Mesendoderm (in vitro differentiated cells): ENCODE measurements at places on chromosomes 6 and 20.

DNA sequence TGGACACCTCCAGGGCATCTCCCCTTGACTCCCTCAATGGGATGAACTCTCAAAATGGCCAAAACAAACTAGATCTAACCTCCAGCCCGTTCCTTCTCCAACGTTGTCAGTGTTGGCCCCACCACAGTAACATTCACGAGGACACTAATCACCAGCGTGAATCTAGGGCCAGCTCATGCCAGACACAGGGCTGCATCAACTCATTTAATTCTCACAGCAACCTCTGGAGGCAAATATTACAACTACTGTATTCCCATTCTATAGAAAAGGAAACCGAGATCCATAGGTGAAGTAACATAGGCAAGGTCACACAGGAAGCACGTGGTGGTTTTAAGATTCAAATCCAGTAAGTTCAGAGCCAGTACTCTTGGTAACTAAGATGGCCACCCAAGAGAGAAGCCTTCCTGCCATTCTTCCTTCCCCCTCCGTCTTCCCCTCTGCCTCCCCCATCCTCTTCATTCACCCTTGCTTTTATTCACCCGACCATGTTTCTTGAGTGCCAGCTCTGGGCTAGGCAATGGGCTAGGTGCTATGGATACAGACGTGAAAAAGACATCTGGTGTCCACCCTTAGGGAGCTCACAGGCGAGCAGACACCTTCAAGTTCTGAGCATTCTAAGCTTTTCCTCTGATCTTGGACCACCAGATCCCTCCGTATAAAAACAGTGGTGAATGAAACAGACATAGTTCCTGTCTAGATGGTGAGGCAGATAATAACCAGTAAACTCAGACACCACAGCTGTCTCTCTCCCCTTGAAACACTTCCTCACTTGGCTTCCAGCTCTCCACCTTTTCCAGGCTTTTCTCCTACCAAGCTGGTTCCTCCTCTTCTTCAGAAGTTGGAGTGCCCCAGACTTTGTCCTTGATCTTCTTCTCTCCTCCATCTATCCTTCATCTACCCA lies 9.6 kb downstream of the CCM2L start:
- H3K27me3 ChIP-seq: no peaks in the 10 kb centered on the region
- no peak for DNase-seq
- no peaks in the 10 kb centered on the region for H3K36me3 ChIP-seq
- H3K27ac ChIP-seq: no peak overlapping the region
- no peak overlapping the region for H3K4me3 ChIP-seq

- H3K27ac ChIP-seq: no peak overlapping the region
- H3K4me1 ChIP-seq: peaks cover 5% of the 10 kb centered on the region
- no peak overlapping the region for H3K4me3 ChIP-seq
- H3K36me3 ChIP-seq: no peaks in the 10 kb centered on the region
- no peaks in the 10 kb centered on the region for H3K27me3 ChIP-seq
Observed at GRCh38 chr20:14412065-14412681, 74.8 kb upstream of the FLRT3 start.

DNA sequence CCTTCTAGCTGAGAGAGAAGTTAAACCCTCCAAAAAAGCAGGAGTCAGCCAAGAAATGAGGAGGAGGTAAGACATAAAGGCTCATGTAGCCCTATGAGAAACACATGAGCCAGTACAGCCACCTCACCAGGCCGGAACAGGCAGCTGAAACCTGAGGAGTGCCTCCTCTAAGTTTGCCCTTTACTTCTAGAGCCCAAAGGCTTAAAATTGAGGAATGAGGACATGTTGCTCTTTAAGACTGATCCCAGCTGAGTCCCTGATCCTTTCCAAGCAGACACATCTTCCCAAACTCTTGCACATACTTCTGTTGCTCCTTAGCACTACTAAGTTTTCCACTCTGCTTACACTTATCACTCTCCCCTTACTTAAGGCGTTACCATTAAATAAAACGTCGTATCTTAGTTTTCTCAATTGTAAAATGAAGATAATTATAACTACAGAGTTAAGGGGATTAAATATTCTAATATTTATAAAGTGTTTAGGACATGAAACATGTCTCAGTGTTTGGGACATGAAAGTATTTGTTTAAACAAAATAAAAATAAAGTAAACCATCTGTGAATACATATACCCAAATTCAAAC lies 124.0 kb downstream of the OGFRL1 start:
- no peaks in the 10 kb centered on the region for H3K36me3 ChIP-seq
- DNase-seq: peak; percentile 17
- no peak overlapping the region for H3K4me3 ChIP-seq
- H3K4me1 ChIP-seq: no peaks in the 10 kb centered on the region
- no peaks in the 10 kb centered on the region for H3K27me3 ChIP-seq

DNA sequence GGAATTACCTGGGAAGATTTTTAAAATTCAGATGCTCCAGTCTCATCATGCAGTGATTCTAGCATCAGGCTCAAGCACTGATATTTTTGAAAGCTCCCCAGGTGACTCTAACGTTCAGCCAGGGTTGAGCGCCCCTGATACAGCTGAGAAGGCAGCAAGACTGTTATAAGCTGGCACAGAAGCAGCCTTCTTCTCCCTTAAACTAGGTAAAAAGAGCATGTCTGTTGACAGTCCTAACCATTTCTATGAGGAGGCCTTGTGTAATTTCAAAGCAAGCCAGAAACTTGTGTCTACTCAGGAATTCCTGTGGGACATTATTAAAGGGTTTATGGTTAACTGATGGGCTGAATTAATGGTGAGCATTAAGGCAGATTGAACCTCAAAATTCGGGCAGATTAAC lies 141.9 kb downstream of the PDE7B start:
- H3K27ac ChIP-seq: no peak overlapping the region
- H3K36me3 ChIP-seq: no peaks in the 10 kb centered on the region
- H3K4me3 ChIP-seq: no peak overlapping the region
- H3K4me1 ChIP-seq: no peaks in the 10 kb centered on the region
- no peaks in the 10 kb centered on the region for H3K27me3 ChIP-seq

DNA sequence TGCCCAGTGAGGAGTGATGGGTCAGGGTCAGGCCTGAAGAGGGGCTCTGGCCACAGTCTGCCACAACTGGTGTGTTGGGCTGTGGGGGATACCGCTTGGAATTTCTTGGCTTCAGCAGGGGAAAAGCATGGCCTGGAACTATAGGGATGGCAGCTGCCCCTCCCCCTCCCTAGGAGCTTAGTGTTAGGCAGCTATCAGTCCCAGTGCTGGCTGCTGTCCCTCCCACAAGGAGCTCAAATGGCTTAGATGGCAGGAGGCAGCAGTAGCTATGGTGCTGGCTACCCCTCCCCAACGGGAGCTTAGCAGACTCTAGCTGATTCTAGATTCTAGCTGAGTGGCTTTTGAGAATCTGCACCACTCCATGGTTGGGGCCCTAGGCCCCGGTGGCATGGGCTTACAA lies 414.5 kb upstream of the HSF2 start:
- no peaks in the 10 kb centered on the region for H3K36me3 ChIP-seq
- no peak overlapping the region for H3K27ac ChIP-seq
- DNase-seq: peak; percentile 64
- H3K4me3 ChIP-seq: no peak overlapping the region
- no peaks in the 10 kb centered on the region for H3K4me1 ChIP-seq
- no peaks in the 10 kb centered on the region for H3K27me3 ChIP-seq

- no peaks in the 10 kb centered on the region for H3K36me3 ChIP-seq
- DNase-seq: peak; percentile 92
- H3K4me1 ChIP-seq: peaks cover 11% of the 10 kb centered on the region
- no peak overlapping the region for H3K4me3 ChIP-seq
- H3K27ac ChIP-seq: peak overlapping the region; percentile 86
- no peaks in the 10 kb centered on the region for H3K27me3 ChIP-seq
Observed at GRCh38 chr6:82959385-82959941, 106.2 kb downstream of the UBE3D start.

DNA sequence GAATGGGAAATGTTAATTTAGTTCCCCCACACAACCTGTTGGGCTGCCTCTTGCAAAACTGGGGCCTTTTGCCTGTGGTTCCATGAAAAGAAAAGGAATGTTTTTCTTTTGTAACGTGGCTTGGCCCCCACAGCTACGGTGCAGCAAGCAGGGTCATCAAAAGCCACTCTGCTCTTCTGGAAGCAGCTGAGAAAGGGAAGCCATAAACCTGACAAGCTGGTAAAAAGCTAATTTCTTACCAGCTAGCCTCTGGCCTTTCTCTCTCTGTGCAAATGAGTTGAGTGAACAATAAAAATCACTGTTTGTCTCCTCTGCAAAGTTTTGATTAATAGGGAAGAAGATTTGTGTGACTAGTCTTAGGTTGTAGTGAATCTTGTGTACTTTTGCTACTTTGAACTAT lies 23.5 kb upstream of the NOTCH4 start:
- no peaks in the 10 kb centered on the region for H3K27me3 ChIP-seq
- H3K4me3 ChIP-seq: no peak overlapping the region
- no peak for DNase-seq
- no peak overlapping the region for H3K27ac ChIP-seq
- no peaks in the 10 kb centered on the region for H3K36me3 ChIP-seq
- no peaks in the 10 kb centered on the region for H3K4me1 ChIP-seq

DNA sequence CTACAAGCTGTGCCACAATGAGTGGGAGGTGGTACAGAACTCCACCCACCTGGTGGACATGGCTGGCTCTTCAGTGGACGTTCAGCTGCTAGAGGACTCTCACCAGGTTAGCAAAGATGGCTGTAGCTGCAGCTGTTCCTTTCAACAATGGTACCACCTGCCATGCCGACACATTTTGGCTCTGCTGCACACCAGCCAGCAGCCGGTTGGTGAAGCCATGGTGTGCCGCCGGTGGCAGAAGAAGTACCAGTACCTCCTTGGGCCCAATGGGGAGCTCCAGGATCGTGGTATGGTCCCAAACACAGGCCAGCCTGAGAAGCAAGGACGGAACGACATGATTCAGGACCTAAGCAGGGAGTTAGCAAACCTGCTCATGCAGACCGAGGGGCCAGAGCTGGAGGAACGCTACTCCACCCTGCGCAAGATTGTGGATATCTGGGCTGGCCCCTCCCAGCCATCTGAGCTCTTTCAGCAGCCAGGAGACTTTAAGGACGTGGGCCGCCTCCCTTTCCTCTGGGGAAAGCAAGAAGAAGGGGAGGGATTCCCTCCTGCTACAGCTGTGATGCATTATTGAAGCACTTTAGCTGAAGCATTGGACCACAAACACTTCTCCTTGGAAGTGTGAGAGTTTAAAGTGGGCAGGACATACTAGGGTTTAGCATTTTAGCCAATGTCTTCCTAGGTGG lies 2.8 kb upstream of the ZSWIM1 start:
- no peak overlapping the region for H3K4me3 ChIP-seq
- DNase-seq: no peak
- no peaks in the 10 kb centered on the region for H3K4me1 ChIP-seq
- peaks cover 5% of the 10 kb centered on the region for H3K36me3 ChIP-seq

- peaks cover 12% of the 10 kb centered on the region for H3K36me3 ChIP-seq
- H3K27me3 ChIP-seq: no peaks in the 10 kb centered on the region
- DNase-seq: no peak
Observed at GRCh38 chr20:49272654-49273053, 5.2 kb downstream of the ZNFX1 start.
